ENCODE measurements at places on chromosomes 5 and 9.

DNA sequence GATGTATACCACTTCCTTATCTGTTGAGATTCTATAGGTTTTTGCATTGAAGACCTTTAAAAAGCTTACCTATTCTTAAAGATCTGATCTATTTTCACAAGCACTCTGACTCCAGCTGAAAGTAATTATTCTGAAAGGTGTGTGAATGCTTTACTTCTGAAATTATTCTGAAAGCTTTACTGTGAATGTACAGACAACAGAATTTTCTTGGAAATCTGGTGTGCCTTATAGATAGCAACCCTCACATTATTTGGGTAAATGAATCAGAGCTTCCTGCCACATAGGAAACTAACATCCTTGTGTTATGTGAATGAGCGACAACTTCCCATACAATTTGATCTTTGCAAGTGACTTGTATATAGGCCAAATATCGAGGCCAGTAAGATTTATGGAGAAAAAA lies 6.5 kb downstream of the CDO1 start:
- no peak for DNase-seq

- no peak for DNase-seq
Measured at GRCh38 chr5:42851481-42851880, 39.8 kb upstream of the SELENOP start.

GRCh38 chr9:109710830-109711229 lies 69.2 kb upstream of the PALM2AKAP2 start:
- DNase-seq, result no peak

- no peak for DNase-seq
Measured at GRCh38 chr5:147997486-147997885, 66.3 kb upstream of the SPINK5 start.

DNA sequence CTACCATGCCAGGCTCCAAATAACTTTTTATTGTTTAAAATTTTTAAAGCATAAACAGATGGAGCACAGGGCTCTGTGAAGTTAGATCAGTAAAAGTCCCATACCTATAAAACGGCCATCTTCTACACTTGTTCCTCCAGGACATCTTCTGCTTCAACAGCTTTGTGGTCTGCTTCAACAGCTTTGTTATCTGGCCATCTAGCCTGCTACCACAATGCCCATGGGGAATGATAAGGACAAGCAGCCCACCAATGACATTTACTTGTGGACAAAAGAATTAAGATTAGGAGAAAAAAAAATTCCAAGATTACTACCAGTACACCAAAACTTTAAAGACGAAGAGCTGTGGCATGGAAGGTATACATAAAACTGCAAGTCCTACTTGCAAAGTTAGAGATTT lies 2.2 kb upstream of the VPS13A start:
- no peak for DNase-seq

DNA sequence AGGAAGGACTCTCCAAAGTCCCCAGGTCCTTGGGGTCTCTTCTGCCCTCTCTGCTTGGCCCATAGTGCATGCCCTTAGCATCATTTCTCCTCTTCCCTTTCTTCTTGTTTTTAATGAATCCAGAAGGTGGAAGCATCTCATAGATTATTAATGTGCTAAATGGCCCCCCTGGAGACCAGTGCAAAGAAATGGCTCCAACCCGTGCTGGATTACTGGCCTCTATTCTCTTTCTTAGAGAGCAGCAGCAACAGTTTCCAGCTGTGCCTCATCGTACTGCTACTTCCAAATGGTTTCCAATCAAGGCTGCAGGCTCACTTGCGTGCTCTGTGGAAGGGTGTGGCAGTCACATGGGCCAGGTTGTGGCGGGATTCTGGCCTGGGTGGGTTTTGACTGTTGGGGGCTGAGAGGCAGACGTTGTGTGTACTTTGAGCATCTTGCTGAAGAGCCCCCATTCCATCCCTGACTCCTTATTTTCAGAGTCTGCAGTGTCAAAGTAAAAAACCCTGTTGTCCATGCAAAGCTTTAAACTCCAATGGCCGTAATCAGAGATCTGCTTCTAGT lies 139.7 kb downstream of the GABBR2 start:
- no peak for DNase-seq

DNA sequence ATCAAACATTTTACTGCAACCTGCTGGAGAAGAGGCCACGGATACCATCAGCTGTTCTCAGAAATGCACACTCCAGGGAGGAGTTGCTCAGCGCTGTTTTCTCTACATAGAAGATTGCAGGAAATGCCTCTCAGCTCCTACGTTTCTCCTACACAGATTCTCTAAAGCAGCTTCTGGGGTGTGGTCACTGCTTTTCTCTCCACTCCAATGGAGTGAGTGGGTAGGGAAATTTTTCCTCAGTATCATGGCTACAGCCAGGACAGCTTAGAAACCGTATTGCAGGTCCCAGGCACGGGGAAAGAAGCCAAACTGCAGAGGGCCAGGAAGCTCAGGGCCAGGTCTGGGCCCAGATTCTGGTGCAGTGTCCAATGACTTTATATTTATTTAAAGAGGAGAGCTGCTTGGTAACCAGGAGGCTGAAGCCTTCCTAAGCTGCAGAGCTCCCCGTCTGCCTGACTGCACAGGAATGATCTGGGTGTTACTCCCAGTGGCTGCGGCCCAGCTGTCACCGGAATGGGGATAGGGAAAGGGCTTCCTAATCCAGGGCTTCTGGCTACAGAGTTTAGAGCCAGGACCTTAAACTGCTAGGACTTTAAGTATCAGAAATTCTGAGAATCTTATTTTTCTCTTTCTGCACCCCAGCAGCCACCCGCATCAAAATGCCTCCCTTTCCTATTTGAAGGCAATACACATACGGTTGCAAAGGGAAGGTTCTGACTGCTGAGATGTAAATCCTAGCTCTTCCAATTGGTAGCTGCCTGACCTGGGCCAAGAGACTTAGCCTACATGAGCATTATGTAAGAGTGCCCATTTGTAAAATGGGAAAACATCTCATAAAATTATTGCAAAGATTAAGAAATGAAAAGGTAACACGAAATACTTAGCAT lies 1.4 kb upstream of the SPTAN1 start:
- DNase-seq, result no peak

GRCh38 chr5:1593903-1594356 lies 70.2 kb upstream of the LPCAT1 start:
- no peak for DNase-seq

GRCh38 chr9:818958-819357 lies 22.5 kb upstream of the DMRT1 start:
- no peak for DNase-seq

GRCh38 chr5:62587737-62588136 lies 9.1 kb downstream of the LRRC70 start:
- DNase-seq, result no peak

DNA sequence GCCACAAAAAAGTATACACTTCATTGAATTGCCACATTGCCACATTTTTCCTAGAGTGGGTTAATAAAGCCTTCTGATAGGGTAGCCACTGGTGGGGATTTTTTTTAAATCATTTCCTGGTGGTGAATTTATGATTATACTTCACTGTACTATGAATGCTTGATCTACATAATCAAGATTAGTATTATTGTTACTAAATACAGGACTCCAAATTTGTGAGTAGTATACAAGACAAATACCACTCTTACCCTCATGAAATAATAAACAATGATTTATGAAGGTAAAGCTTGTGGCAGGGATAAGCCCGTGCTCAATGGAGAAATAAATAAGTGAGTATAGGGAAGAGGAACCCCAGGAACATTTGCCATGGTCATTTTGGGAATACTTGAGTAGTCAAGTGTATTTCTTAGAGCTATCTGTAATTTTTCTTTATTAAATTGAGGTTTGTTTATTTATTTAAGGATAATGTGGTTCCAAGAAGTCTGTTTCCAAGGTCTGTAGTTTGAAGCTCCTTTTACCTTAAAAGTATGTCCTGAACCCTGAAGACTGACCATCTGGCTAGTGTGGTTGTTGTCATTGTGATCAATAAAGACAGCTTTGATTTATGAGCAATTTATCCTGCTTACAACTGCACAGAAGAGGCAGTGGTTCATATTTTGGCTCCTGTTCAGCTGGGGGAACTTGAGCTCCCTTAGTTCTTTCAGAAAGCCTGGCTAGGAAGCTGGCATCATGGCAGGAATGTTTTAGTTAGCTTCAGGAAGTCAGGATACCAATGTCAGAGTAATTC lies 118.6 kb downstream of the ZSWIM6 start:
- DNase-seq, result no peak

- DNase-seq, result no peak
Measured at GRCh38 chr5:171342362-171343111, 33.5 kb downstream of the TLX3 start.

DNA sequence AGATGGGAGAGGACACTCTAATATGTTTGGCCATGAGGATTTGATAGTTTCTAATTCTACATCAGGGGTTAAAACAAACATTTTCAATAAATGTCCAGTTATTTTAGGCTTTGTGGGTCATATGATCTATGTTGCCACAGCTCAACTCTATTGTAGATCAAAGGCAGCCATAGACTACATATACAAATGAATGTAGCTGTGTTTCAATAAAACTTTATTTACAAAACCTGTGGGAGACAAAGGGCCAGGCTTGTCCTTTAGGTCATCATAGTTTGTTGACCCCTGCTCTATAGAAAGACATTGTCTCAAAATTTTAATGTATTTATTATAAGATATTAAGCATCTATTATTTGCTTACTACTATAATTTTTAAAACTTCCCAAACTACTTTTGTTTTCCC lies 325.4 kb upstream of the MEF2C start:
- DNase-seq, result no peak

- DNase-seq, result no peak
Measured at GRCh38 chr9:91503673-91504081, 80.0 kb upstream of the NFIL3 start.

GRCh38 chr5:158351485-158352125 lies 492.7 kb upstream of the CLINT1 start:
- no peak for DNase-seq
